ENCODE measurements at places on chromosomes 16 and 17.

DNA sequence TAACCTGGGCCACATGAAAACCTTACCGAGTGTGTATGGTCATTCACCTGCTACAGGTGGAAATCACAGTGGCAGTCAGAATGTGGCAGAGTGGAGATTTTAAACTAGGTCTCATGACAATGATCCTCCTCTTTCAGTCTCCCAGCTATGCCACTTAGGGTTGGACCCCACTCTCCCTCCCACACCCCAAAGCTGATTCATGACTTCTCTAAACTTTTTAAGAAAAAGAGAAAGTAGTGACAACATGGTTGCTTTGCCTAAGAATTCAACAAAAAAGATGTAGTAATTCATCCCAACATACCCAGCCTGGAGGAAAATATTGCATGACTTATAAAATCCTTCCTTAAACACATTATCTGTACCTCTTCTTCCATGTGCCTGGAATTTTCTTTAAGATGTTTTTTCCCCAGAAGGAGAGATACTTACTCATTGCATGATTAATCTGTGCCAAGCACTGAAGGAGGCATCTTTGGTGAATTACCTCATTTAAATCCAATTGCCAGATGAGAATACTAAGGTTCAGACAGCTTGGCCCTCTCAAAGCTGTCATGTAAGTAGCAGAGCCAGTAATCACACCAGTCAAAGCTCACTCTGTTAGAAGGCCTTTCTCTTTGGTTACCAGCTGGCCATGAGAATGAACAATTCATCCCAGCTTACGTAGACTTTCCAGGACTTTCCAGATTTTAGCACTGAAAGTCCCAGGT, 119.9 kb downstream of the COPRS start:
- DNase-seq, result no peak

GRCh38 chr16:84692451-84693214, 7.2 kb upstream of the USP10 start:
- no peak for DNase-seq

GRCh38 chr16:73142053-73142854, 94.3 kb upstream of the ZFHX3 start:
- no peak for DNase-seq

GRCh38 chr17:62892061-62892675, 73.9 kb upstream of the TANC2 start:
- DNase-seq, result peak; percentile 51

- no peak for DNase-seq
Observed at GRCh38 chr16:28823291-28823872, 583 bp downstream of the ATXN2L start.

DNA sequence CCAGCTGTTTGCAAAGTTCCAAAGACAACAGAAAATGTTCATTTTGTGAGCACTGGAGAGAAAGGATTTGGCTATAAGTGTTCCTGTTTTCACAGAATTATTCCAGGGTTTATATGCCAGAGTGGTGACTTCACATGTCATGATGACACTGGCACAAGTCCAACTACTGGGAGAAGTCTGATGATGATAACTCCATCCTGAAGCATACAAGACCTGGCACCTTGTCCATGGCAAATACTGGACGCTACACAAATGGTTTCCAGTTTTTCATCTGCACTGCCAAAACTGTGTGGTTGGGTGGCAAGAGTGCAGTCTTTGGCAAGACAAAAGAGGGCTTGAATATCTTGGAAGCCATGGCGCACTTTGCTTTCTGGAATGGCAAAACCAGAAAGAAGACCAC, 385.0 kb downstream of the CDH11 start:
- DNase-seq, result no peak

- no peak for DNase-seq
Observed at GRCh38 chr16:72530434-72530833, 358.5 kb upstream of the PMFBP1 start.

- DNase-seq, result no peak
Observed at GRCh38 chr16:1078579-1079021, 6.1 kb downstream of the SSTR5 start.

GRCh38 chr16:84574191-84574590, 43.7 kb downstream of the COTL1 start:
- no peak for DNase-seq

DNA sequence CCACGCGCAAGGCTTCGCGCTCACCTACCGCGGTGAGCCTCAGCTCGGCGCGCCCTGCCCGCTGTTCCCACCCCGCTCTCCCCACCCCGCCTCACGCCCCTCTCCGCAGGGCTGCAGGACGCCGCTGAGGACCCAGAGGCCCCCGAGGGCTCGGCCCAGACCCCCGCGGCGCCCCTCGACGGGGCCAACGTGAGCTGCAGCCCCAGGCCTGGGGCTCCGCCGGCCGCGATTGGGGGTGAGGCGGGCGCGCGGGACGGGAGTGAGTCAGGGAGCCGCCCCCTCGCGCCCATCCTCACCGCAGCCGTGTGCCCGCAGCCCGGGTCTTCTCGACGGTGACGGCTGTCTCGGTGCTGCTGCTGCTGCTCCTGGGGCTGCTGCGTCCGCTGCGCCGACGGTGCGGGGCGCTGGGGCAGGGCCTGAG, 1.9 kb upstream of the PAQR4 start:
- DNase-seq, result no peak

- DNase-seq, result no peak
Observed at GRCh38 chr17:75703591-75703990, 17.7 kb upstream of the ITGB4 start.

- DNase-seq, result no peak
Observed at GRCh38 chr16:56370185-56370874, 55.0 kb downstream of the AMFR start.

DNA sequence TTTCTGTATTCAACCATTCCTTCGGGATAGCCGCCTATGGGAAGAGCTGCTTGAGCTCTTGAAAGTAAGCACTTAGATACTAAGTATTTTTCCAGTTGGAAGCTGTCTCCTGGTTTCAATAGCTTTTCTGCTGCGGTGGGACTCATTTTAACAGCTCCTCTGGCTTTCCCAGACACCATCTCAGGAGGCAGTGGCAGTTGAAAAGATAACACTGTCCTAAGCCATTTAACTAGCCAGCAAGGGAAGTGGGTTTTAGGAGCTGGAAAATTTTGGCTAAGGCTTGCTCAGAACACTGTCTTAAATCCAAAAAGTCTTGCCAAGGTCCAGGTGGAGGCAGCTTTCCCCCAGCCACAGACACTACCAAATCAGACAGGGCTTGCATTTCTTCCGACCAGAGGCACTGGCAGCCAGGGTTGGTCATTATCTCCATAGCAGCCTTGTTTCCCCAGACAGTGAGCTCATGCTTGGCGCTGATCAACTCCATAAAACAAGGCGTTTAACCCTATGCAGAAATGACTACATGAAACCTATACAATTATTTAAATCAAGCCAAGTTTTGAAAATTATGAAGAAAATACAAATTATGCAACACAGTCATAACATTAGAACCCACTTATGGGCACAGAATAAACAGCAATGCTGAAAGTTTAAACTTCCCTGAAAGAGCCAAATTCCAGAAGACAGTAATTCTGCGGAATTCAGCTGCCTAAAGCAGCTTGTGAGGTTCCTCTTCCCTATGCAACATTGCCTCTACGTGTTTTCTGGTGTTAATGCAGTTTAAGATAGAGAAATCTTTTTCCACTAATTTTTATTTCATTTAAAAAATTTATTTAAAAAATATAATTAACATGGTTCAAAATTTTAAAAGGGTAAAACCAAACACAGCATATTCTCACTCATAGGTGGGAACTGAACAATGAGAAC, 25.0 kb downstream of the GABARAPL2 start:
- DNase-seq, result peak; percentile 18

DNA sequence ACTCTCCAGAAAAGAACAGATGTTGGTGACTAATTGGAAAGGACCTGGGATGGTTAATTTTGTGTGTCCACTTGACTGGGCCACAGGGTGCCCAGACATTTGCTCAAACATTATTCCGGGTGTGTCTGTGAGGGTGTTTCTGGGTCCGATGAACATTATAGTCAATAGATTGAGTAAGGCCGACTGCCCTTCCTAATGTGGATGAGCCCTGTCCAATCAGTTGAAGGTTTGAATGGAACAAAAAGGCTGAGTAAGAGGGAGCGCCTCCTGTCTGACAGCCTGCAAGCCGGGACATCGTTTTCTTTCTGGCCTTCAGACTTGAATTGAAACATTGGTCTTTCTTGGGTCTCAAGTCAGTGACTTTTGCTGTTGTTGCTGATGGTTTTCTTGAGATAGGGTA, 22.8 kb upstream of the ITPRIPL2 start:
- no peak for DNase-seq

GRCh38 chr17:40506786-40507185, 5.4 kb upstream of the TNS4 start:
- DNase-seq, result no peak

- no peak for DNase-seq
Observed at GRCh38 chr17:58277107-58277801, 3.5 kb downstream of the MPO start.

GRCh38 chr17:70104791-70105523, 29.9 kb downstream of the KCNJ16 start:
- no peak for DNase-seq

DNA sequence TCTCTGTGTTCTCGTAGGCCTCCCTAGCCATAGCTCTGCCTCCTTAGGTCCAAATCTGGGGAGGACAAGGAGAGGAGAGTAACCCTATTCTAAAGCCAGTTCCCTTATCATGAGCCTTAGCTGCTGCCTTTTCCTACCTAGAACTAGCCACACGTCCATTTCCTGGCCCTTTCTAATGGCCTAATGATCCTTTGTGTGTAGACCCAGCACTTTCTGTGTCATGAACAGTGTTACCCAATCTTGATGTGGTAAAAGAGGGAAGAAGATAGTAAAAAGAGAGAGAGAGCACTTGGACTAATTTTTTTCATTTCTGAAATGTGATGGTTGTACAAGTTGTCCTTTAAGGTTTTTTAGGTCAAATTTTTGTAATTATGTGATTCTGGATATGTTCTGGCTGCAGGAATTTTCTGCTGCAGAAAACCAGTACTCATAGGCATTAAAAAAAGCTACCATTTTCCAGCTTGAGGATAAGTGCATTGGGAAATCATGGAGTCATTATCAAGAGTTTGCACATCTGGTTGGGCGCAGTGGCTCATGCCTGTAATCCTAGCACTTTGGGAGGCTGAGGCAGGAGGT, 18.2 kb downstream of the CASC3 start:
- DNase-seq, result no peak

DNA sequence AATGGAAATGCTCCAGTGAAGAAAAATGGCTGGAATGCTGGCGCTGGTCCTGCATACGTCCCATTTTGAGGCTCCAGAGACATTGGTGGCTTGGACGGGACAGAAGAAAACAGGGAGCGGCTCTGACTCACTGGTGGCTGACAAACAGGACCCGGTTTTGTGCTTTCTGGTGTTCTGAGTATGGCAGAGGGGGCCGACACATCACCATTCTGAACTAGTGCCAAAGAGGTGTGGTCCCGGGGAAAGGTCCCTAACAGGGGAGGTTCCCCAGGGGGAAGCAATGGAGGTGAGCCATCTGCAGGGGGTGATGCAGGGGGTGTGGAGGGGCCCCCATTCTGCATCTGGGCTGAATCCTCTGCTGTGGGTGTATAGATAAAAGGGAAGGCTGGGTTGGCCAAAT, 8.3 kb downstream of the ANKRD40 start:
- no peak for DNase-seq

- DNase-seq, result no peak
Observed at GRCh38 chr17:81885454-81885853, 5.9 kb downstream of the ALYREF start.

DNA sequence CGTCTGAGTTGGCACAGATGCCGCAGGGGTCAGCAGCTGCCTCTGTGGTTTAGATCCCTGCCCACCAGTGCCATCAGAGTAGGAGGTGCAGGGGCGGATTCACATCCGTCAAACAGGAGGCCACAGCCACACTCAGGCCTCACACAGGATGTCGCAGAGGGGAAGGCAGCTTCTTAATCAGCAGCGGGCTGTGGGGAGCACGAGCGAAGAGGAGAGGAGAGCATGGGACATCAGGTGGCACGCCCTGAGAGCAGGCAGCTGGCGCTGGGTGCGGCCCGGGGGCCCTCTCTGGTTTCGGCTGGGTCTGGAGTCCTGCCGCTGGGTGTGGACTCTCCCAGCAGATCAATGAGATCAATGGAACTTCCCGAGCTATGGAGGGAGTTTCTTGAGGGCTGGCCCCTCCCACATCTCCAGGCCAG, 9.6 kb downstream of the LLGL2 start:
- DNase-seq, result no peak

DNA sequence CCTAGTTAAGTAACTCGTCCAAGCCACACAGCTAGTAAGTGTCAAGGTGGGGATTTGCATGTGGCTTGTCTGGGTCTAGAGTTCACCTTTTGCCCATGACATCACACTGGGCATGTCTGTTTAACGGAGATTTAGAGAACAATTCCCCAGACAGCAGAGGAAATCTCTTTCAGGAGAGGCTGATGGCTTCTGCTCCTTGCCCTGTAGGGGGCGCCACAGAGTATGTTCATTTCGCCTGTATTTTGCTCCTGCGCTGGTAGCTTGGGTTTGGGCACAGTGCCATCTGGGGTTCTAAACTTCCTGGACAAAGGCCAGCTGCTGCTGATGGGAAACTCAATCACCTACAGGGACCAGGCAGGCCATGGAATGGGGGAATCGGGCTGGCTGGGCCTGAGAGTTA, 20.4 kb downstream of the OTOA start:
- no peak for DNase-seq

Data from NCI-H2227 treated with DMSO at 0.1 percent for 48 hours (cell line).